ENCODE measurements at places on chromosomes 7 and 10. TPM values are rescaled to one million over a fixed set of nuclear protein-coding genes. Genes with fewer than 3 reads are reported as not detected.

ZNF273 gene
- 9.0 TPM for total RNA-seq

CNPY1 gene
- total RNA-seq: not detected

DYNC1I1 gene
- 19.3 TPM for total RNA-seq

TNRC18 gene
- total RNA-seq: 44.4 TPM

RADIL gene
- 25.3 TPM for total RNA-seq

XRCC2 gene
- 14.1 TPM for total RNA-seq

STEAP2 gene
- 0.80 TPM for total RNA-seq

FAM131B gene
- not detected for total RNA-seq

CLDN4 gene
- total RNA-seq: not detected

ADAM12 gene
- total RNA-seq: 0.35 TPM

CYP3A7 gene
- not detected for total RNA-seq

IFIT1B gene
- not detected for total RNA-seq

GOLGA7B gene
- 15.8 TPM for total RNA-seq

PPP1R3C gene
- 13.2 TPM for total RNA-seq

TEX47 gene
- total RNA-seq: not detected

SYT15B gene
- total RNA-seq: not detected

NANOS1 gene
- 5.7 TPM for total RNA-seq

ADGRA1 gene
- total RNA-seq: not detected

NXPH1 gene
- not detected for total RNA-seq

HIBADH gene
- total RNA-seq: 135 TPM

TMEM176B gene
- 0.63 TPM for total RNA-seq

DOCK1 gene
- total RNA-seq: 25.1 TPM

MRPS24 gene
- 137 TPM for total RNA-seq

POM121L12 gene
- total RNA-seq: not detected

IFIT3 gene
- 4.5 TPM for total RNA-seq

KDM7A gene
- 9.0 TPM for total RNA-seq

CDC14C gene
- total RNA-seq: not detected

RTKN2 gene
- 0.98 TPM for total RNA-seq

CYP2E1 gene
- not detected for total RNA-seq

ZNF3 gene
- total RNA-seq: 35.2 TPM

COL17A1 gene
- total RNA-seq: 0.45 TPM

Measured in SK-MEL-5 (cell line).